ENCODE measurements at places on chromosomes 2 and 18.
A peak's percentile ranks its signal among the peaks of the same experiment; 100 is the strongest.

DNA sequence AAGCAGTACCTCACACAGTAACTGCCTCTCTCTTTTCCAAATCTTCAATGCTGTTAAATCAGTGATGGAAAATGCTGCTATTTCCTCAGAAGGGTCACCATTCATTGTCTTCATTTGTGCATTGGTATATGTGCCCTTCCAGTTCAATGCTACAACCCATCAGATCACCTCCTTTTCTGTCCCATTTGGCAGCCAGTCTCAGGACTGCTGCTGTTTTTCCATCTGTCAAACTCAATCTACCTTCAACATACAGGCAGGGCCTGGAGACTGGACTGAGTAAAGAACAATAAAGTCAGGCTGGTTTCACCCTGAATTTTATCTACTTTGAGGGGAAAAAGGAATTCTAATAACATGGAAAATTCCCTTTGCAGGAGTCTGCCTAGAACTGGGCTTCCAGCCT is 17.9 kb downstream of the ZNF385B start:
- DNase-seq = no peak

GRCh38 chr2:166388481-166389070 is 12.8 kb upstream of the SCN9A start:
- DNase-seq = peak; percentile 96

DNA sequence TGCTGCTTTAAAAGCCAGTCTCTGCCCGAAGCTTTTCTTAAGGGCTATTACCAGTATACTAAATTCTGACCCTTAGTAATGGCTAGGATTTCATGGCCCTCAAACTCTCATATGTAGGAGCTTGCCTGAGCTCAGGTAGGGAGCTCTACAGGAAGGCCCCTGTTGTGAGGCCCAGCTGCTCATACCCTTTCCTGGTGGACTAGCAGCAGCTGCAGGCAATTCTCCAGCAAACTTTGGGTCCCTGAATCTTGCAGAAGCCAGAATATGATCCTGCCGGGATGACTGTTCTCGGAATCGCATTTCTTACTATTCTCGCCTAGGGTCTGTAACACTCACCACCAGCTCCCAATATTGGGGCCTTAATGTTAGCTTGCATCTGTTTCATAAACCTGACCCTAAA is 106.4 kb upstream of the SERTAD2 start:
- DNase-seq = no peak

DNA sequence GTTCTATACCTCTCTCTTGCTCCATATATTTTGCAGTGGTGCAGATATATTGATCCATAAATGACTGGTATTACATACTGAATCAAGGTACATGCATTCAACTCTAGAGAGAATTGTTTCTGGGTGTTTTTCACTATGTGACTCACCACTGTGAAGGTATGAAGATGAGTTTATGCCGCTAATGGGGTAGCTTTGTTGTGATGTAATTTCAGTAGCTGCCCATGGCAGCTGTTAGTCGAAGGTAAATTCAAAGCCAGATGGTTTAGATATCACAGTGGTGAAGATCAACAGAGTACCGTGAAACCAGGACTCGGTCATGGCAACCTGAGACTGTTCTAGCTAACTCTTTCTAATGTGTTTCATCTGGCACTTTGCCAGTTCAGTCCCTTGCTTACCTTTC is 50.4 kb downstream of the PKP4 start:
- no peak for DNase-seq

- no peak for DNase-seq
Measured at GRCh38 chr18:35507192-35507591, 9.4 kb upstream of the INO80C start.

GRCh38 chr18:68275616-68276015 is 439.3 kb downstream of the TMX3 start:
- no peak for DNase-seq

DNA sequence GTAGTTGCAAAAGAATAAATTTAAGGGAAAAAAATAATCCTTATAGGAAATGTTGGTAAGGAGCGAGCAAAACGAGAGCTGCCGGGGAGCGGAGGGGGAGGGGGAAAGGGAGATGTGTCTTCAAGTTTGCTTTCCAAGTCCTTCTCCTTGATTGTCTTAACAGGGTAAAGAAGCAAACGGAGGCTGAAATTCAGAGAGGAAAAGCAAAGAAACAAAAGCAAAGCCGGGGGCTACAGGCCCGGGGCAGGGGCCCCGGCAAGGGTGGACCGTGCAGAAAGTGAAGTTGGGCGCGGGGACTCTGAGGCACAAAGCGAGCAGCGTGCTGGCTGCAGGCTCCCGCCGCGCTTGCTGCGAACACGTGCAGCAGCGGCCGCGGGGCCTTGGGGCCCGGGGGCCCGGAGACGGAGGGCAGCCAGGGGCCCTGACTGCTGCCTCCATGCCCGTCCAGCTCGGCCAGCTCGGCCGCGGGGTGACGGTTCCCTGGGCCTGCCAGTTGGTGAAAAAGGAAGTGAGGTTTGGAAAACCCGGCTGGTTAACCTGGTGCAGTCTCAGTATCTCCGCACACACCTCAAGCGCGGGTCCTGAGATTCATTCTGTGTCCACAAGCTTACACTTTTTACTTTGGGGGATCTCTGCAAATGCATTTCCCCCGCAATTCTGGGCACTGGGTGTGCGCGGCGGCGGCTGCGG is 4.1 kb downstream of the BCL11A start:
- no peak for DNase-seq

- DNase-seq = no peak
Measured at GRCh38 chr2:16691261-16691660, 25.6 kb upstream of the CYRIA start.

DNA sequence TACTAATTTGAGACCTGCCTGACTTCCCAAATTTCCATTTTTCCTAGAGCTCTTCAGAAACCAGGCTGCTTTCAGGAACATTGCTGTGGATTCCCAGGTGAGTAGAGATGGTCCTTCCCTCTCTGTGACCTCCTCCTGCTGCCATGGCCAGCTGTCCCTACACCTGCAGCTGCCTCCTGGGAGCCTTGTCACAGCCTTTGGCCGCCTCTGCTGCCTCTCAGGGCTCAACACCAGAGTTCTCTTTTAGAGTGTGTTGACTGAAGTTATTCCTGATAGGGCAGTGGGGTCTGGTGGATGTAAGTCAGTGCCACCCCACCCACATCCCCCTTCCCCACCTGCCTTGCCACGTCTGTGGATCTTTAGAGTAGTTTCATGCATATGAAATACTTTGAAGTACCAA is 22.9 kb downstream of the SPATS2L start:
- DNase-seq = no peak

DNA sequence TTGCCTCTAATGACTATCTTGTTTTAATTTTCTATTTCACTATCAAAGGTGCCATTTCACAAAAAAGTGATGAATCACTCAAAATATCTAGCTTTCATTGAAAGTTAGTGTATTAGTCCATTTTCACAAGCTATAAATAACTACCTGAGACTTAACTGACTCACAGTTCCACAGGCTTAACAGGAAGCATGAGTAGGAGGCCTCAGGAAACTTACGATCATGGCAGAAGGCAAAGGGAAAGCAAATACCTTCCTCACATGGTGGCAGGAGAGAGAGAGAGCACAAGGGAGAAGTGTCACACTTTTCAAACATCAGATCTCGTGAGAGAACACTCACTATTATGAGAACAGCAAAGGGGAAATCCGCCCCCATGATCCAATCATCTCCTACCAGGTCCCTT is 1220.4 kb upstream of the ZEB2 start:
- DNase-seq = no peak

DNA sequence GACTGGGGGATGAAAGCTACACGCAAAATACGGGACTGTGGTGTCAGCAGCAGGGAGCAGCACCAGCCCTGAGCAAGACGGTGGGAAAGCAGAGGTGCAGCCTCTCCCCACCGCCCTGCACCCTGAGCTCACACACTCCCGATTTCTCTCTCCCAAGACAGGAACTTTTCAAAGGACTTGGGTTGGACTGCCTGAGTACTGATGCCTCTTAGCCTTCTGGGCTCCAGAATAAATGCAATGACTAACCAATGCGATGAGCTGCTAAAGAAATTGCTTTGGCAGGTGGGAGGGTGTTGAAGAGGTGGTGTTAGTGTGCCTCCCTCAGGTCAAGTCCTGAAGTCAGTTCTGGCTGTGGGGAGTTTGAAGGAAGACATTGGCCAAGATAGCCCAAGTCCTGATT is 9.6 kb downstream of the TRIM54 start:
- peak; percentile 20 for DNase-seq

- no peak for DNase-seq
Measured at GRCh38 chr2:170146784-170147183, 31.2 kb upstream of the MYO3B start.

DNA sequence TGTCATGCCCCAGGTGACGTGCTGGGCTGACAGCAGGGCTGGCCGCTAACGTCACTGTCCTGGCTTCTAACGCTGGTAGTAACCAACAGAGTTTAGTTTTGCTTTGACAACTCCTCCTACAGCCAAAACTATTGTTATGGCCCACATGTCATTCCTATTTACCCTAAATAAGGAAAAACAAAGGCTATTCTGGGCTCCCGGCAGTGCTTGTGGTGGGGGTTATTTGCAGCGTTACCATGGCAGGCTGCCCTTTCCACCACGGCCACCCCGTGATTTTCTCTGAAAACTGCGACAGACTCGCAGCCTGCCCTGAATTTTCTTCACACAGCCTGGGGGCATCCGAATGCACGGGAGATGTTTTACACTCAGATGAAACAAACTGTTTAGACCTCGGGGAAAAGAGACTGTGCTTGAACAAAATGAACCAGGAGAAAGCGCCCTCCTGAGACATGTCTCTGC is 115.2 kb downstream of the FAM210A start:
- DNase-seq = peak; percentile 93

DNA sequence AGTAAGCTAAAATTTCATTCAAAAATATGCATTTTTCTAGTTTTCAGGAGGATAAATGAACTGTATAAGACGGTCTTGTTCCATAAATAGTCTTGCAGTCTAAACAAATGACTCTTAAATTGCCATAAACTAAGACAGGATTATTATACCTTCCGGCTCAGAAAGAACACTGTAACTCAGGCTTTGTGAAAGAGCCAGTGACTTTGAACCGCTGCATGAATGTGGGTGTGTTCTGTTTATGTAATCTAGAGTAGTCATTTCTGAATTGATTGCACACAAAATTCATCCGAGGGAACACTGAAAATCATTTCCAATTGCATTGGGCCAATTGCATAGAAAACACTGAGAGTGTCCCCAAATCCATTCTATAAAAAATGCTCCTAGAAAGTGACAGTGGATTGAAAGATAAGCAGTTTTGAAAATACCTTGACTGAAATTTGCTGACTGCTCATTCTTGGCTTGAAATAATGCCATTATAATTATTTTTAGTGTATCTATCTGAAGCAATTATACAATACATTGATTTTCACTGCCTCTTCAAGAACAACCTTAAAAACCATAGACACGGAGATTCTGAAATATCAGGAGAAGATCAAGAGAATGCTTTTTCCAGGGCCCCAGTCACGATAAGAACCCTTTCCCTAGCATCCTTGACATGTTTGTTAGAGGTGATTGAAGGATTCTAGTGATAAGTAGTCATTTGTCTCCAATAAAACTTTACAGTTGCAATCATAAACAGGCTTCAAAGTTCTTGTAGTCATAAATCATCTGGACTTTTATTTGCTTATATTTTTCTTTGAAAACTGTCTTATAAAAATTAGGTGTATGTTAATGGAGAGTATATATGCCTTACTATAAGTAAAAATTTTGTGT is 55.4 kb downstream of the CNTNAP5 start:
- DNase-seq = no peak

GRCh38 chr2:219831957-219832356 is 204.5 kb downstream of the SLC4A3 start:
- no peak for DNase-seq

GRCh38 chr2:99106913-99107312 is 34.6 kb upstream of the C2orf15 start:
- no peak for DNase-seq

GRCh38 chr2:85850451-85850850 is 38.3 kb downstream of the ST3GAL5 start:
- no peak for DNase-seq

DNA sequence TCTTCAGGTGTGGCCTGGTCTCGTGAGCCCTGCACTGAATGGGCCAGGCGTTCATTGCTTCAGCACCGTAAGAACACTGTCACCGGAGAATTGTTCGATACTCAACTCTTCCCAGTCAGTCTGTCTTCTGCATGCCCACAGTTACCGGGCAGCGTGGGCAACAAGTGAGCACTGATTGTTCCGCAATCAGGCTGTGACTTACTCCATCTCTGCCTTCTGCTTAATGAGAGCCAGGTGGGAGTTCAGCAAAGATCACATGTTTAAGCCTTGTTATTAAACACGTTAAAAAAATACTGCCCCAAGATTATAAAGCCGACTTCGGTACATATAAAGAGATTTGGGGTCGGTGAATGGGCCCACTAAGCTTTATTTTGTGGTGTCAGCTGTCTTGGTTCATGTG is 3.7 kb downstream of the STEAP3 start:
- no peak for DNase-seq

DNA sequence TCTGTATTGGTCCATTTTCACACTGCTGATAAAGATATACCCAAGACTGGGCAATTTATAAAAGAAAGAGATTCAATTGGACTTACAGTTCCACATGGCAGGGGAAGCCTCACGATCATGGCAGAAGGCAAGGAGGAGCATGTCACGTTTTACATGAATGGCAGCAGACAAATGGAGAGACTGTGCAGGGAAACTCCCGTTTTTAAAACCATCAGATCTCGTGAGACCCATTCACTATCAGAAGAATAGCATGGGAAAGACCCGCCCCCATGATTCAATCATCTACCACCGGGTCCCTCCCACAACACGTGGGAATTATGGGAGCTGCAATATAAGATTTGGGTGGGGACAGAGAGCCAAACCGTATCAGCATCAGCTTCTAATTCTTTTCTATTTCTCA is 217.0 kb downstream of the ANAPC1 start:
- DNase-seq = no peak

DNA sequence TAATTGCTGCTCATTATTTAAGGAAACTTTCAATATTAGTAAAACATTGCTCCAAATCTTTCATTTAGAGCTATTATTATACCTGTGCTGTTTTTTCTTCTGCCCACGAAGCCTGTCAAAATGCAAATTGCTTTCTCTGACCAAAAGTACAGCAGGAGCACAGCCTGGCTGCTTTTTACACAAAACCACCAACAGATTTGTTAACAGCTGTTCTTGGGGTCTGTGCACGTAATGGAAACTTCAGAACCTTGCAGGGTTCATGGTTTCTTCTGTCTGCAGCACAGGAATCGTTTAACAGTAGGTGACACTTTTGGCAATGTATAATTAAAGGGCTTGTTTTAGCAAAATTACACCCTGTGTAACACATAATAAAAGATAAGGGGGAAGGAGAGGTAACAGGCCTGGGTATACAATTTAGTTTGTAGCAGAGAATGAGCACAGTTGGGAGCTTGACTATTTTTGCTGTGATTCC is 447.3 kb downstream of the KCNJ3 start:
- no peak for DNase-seq

DNA sequence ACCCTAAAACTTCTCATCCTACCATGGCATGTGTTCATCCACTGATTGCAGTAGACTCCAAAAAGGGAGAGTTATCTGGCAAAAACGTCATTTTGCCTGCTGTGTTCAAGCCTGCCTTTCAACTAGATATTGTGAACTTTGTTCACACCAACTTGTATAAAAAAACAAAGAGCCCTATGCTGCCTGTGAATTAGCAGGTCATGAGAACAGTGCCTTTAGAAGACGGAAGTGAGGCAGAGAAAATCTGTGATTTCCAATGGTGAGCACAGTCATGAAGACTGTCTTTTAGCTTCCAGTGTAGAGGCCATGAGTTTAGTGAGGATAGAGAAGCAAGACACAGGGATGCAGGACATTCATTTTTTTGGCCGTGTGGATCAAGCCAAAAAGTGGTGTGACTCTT is 103.6 kb upstream of the PGAP1 start:
- no peak for DNase-seq

All from dermis microvascular lymphatic vessel endothelial cell (primary cell).